Upper lobe of left lung (tissue), 6 donors: ENCODE measurements at places on chromosomes 1 and 21. TPM values are rescaled to one million over a fixed set of nuclear protein-coding genes. Genes with fewer than 3 reads are reported as not detected.

The TLCD4 gene
- 10.0 TPM for total RNA-seq

DNA sequence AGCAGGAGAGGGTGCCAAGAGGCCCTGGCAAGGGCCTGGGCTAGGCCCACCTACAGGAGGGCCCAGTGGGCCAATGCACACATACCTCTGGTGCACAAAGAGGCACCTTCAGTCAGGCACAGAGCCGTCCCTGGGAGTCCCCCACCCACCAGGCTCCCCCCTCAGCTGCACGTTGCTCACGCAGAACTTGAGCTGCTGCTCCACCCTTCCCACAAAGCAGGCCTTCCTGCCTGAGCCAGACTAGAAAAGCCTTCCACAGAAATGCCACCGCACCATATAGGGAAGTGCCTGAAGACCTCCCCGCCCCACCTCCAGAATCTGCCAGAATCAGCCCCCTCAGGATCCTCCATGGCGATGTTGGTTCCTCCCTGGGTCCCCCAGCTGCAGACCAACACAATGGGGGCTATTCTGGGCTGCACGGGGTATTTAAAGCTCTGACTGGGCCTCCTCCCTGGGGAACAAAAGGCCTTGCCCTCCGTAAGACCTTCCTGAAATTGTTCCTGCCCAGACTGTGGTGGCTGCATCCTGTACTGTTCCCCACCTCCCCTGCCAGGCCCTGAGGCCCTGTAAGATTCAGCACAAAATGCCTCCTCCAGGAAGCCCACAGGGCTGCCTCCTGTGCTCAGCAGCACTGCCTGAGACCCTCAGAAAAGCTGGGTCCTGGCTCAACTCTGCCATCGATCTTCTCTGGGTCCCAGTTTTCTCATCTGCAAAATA lies 27.2 kb downstream of the HSPG2 start:
- peak; percentile 37 for DNase-seq

- DNase-seq = no peak
Observed at GRCh38 chr1:48661726-48662463, 114.8 kb downstream of the BEND5 start.

DNA sequence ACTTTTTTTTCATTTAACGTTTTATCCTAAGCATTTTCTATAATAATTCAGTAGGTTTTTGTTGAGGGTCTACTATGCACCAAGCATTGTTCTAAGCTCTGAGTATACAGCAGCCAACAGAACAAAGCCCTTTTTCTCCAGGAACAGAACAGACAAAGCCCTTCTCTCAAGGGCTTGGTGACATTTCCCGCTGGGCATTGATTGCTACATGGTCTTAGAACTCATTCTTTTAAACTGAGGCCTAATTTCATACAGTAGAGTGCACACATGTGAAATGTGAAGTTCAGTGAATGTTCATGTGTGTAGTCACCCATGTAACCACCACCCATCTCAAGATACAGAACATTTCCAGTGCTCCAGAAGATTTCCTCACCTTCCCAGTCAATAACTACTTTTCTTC lies 15.2 kb upstream of the PDIK1L start:
- DNase-seq = no peak

GRCh38 chr1:86214605-86215004 lies 58.0 kb upstream of the COL24A1 start:
- DNase-seq = no peak

DNA sequence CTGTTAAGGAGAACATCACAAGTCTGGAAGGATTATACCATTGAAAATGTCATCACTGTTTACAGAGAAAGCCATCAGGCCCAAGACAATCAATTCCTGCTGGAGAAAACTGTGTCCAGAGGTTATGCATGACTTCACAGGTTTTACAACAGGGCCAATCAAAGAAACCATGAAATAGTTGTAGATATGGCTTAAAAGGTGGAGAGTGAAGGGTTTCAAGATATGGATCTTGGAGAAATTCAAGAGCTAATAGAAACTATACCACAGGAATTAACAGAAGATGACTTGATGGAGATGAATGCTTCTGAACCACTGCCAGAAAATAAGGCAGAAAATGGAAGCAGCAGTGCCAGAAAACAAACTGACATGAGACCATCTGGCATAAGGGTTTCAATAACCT lies 30.2 kb downstream of the USP1 start:
- no peak for DNase-seq

GRCh38 chr21:18940791-18941190 lies 537.2 kb upstream of the TMPRSS15 start:
- no peak for DNase-seq

GRCh38 chr1:12640237-12640957 lies 3.5 kb upstream of the AADACL4 start:
- DNase-seq = no peak
